Caco-2 (cell line): ENCODE measurements at places on chromosomes 5 and 9. TPM values are rescaled to one million over a fixed set of nuclear protein-coding genes. Genes with fewer than 3 reads are reported as not detected.

Gene PFN3
- not detected in 2 replicates for total RNA-seq

Gene SV2C
- total RNA-seq: not detected in 2 replicates

Gene PHF24
- total RNA-seq: 0.12 TPM in 1 of 2 replicates, not detected in the other

Gene SPINK4
- 0.97 and 2.1 TPM in 2 replicates for total RNA-seq

Gene FOXD4L3
- total RNA-seq: 0.23 TPM in 1 of 2 replicates, not detected in the other

Gene MARCOL
- not detected in 2 replicates for total RNA-seq

Gene SLC45A2
- 0.91 and 1.1 TPM in 2 replicates for total RNA-seq

Gene DCAF12
- 33.0 and 34.1 TPM in 2 replicates for total RNA-seq

Gene IFNA13
- not detected in 2 replicates for total RNA-seq

Gene OLFM1
- total RNA-seq: not detected in 2 replicates

Gene UBE2QL1
- not detected in 2 replicates for total RNA-seq

Gene ARID3C
- not detected in 2 replicates for total RNA-seq

Gene GRIN1
- total RNA-seq: 1.9 and 3.7 TPM in 2 replicates

Gene PCDHGA9
- total RNA-seq: 2.8 and 4.4 TPM in 2 replicates

Gene IFNE
- total RNA-seq: 0.34 and 1.00 TPM in 2 replicates

Gene PCDH1
- total RNA-seq: 1.5 and 1.8 TPM in 2 replicates

Gene ECPAS
- total RNA-seq: 66.8 and 77.0 TPM in 2 replicates

Gene PCDHGB5
- 13.2 and 13.4 TPM in 2 replicates for total RNA-seq

Gene DMRT3
- not detected in 2 replicates for total RNA-seq

Gene ANKRD31
- total RNA-seq: 0.66 and 0.79 TPM in 2 replicates

Gene AJM1
- 3.6 and 4.2 TPM in 2 replicates for total RNA-seq

Gene POLR3G
- 4.5 and 5.4 TPM in 2 replicates for total RNA-seq

Gene CDH9
- not detected in 2 replicates for total RNA-seq

Gene CER1
- total RNA-seq: not detected in 2 replicates

Gene WDR31
- 1.9 and 2.3 TPM in 2 replicates for total RNA-seq

Gene MATR3
- total RNA-seq: 194 and 200 TPM in 2 replicates

Gene ADRA1B
- total RNA-seq: not detected in 2 replicates

Gene JMY
- 10.5 and 11.3 TPM in 2 replicates for total RNA-seq

Gene GRIA1
- not detected in 2 replicates for total RNA-seq

Gene LTC4S
- total RNA-seq: 2.3 and 2.4 TPM in 2 replicates

Gene SHOC1
- not detected in 2 replicates for total RNA-seq

Gene GBGT1
- total RNA-seq: 0.14 and 0.16 TPM in 2 replicates

Gene ZNF879
- total RNA-seq: 2.7 and 3.0 TPM in 2 replicates
